Aorta (tissue), 5 donors: ENCODE measurements at places on chromosomes 12 and 14. TPM values are rescaled to one million over a fixed set of nuclear protein-coding genes. Genes with fewer than 3 reads are reported as not detected.

The CDH24 gene
- 3.4 TPM for total RNA-seq

DNA sequence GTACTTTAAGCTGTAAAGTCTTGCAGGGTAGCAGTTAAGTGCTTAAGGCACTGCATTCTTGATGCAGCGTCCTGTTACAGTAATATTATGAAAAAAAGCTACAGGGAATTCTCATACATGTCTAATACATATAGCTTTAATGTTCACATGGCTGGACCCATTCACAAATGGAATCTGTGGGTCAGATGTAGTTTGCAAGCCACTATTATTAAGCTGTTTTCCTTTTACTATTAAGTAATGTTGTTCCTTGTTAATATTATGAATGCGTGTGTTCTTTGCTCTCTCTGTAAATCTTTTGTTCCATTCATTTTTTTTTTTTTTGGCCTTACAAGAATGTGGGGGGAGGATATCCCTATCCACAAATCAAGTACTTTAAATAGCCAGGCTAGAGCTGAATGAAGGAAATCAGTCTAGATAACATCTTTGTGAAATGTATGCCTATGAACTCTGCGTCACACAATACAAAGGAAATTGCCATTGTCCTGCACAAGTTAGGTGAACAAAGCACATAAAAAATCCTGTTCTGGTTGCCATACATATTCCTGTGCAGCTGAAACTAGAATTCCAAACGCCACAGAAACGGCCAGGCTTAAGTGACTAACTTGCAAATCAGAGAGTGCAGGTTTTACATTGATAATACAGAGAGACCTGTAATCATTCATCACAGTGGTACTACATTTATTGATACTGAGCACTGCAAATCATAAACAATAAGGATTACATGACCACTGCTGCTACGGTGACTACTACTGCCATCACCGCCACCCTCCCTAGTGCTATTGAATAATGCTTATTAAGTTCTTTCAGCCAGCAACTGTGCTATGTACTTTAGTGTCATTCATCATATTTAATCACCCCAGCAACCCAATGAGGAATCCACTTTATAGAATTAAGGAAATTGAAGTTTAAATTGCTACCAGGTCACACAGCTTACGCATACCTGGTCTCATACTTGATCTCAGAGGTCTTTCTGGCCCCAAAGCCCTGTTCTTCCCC is 111.9 kb downstream of the HMGA2 start:
- no peak overlapping the region for H3K4me3 ChIP-seq
- DNase-seq: no peak
- H3K27ac ChIP-seq: no peak overlapping the region
- H3K27me3 ChIP-seq: no peaks in the 10 kb centered on the region
- no peaks in the 10 kb centered on the region for H3K4me1 ChIP-seq

DNA sequence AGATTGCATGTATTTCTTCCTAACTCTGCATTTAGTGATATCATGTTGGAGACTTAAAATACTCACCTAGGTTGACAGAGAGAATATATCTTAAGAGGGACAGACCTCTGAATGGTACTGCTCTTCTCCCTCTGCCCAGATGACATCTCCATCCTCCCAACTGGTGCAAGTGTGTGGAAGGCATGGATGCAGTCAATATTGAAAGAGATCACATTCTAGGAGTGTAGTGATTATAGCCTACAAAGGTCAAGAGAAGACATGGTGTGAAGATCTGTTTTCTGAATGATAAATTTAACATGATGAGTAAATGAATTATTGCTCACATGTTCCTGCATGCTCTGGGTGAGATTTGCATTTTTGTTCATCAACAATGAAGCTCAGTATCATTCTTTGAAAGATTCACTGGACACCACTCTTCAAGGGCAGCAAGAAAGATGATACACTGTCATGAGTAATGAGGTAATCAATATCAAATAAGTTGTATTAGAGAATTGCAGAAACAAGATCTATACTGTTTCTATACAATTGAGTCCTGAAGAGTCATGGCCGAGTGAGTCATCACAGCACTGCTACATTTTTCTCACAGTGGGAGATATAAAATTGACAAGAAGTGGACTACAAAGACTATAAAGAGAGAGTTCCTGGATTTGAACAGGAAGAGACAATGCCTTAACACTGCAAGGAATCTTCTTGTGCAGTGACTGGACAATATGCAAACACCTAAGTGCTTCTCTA is 183.3 kb upstream of the KRR1 start:
- no peaks in the 10 kb centered on the region for H3K36me3 ChIP-seq
- no peak overlapping the region for H3K27ac ChIP-seq
- H3K27me3 ChIP-seq: no peaks in the 10 kb centered on the region

DNA sequence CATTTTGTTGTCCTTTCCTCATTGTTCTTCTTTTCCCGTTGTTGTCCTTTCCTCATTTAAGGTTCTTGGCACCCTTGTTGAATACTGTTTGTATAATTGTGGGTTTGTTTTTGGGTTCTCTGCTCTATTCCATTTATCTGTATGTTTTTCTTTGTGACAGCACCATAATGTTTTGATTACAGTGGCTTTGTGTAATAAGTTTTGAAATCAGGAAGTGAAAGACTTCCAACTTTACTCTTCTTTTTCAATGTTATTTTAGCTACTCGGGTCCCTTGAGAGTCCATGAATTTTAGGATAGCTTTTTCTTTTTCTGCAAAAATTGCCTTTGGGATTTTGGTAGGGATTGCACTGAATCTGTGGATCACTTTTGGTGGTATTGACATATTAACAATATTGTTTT is 28.1 kb downstream of the ETNK1 start:
- no peak for DNase-seq
- H3K36me3 ChIP-seq: peaks cover 2% of the 10 kb centered on the region
- H3K27ac ChIP-seq: no peak overlapping the region
- no peak overlapping the region for H3K4me3 ChIP-seq
- H3K4me1 ChIP-seq: no peaks in the 10 kb centered on the region
